Hematopoietic multipotent progenitor cell (in vitro differentiated cells): ENCODE measurements at places on chromosomes 7 and 10. TPM values are rescaled to one million over a fixed set of nuclear protein-coding genes. Genes with fewer than 3 reads are reported as not detected.
A peak's percentile ranks its signal among the peaks of the same experiment; 100 is the strongest.

- peak; percentile 24 for DNase-seq
These were observed 1.0 kb downstream of the UBTD1 start for GRCh38 chr10:97499561-97500296.

DNA sequence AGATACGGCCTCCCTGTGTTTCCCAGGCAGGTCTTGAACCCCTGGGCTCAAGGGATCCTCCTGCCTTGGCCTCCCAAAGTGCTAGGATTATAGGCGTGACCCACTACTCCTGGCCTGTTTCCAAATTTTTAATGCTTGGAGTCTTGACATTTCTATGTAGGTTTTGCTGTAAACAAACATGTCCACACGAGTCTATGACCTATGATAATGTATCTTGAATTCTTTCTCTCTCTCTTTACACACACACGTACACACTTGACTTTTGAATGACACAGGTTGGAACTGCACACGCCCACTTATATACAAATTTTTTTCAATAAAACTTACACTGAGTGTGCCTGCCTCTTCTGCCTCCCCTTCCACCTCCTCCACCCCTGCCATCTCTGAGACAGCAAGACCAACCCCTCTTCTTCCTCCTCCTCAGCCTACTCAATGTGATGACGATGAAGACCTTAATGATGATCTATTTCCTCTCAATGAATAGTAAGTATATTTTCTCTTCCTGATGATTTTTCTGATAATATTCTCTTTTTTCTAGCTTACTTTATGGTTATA is 44.1 kb upstream of the LAMB1 start:
- DNase-seq = no peak

Gene TSPAN13
- 8.3 TPM for total RNA-seq

DNA sequence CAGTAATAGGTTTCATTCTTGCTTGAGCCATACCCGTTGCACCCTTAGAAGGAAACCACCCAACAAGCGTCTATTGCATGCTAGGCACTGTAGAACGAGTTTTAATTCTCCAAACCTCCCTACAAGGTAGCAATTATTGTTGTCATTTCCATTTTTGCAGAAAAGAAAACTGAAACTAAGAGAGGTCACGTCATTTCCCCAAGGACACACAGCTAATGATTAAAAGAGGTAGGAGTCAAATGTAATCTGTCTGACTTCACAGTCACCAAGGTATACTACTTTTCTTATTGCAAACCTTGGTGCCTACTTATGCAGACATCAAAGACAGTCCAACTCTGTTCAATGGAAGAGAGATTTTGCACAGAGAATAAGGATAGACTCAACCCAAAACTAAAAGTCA is 49.1 kb upstream of the C1QL3 start:
- no peak for DNase-seq

GRCh38 chr10:22651276-22651980 is 63.0 kb downstream of the PIP4K2A start:
- DNase-seq = no peak

DNA sequence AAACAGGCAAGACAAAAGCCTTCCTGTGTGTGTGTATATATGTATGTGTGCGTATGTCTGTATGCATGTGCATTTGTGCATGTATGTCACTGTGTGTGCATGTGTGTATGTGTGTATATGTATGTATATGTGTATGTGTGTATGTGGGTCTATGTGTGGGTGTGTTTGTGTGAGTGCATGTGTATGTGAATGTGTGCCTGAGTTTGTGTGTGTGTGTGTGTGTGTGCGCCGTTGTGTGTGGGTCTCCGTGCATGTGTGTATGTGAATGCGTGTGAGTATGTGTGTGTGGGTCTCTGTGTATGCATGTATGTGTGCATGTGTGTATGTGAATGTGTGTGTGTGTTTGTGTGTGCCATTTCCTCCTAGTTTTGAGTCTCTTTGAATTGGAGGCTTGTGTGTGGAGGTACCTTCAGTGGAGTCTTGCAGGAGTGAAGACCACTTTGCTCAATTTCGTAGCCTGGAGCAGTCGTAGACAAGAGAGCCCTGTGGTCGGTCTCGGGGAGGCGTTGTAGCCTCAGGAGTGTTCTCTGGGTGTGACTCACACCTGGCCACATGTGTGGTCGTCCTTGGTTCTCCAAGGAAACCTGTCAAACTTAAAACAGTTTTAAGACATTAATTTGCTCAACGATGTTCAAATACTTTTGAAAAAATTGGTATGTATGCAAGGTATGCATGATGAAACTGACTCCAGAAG is 28.1 kb downstream of the INPP5A start:
- DNase-seq = no peak

Gene LCOR
- total RNA-seq = 13.2 TPM

- no peak for DNase-seq
These were observed 28.6 kb downstream of the KAT6B start for GRCh38 chr10:74855027-74855426.

GRCh38 chr7:142943706-142944268 is 4.5 kb downstream of the LLCFC1 start:
- no peak for DNase-seq

DNA sequence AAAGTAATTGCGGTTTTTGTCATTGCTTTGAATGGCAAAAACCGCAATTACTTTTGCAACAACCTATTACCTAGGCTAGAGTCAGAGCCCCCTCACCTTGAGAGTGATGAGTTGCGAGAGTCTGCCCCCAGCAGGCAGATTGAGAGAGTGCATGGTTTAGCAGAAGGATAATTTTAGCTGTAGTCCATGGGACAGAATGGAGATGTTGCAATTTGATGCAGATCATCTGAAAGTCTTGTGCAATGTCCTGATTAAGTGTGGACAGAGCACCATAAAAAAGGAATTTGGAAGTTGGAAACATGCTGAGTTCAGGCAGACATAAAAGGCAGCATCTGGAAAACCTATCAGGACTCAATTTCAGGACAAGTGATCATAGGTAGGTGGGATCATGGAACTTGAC is 48.7 kb downstream of the GPR141 start:
- peak; percentile 82 for DNase-seq

DNA sequence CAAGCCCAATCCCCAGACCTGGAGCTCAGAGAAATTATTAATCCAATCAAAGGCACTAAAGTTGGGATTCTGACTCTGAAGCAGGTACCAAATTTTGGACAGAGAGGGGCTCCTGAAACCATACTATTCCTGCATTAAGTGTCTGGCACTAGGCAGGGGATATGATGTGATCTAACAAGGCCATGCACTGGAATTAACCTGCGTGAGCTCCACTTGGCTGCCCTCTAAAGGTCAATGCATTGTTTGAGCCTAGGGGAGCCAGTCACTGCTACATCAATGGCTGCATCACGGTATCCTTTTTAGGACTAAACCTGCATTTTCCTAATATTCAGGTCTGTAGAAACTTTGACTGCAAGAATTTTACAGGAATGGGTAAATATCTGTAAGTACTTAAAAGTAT is 42.1 kb downstream of the ST8SIA6 start:
- DNase-seq = no peak
